ENCODE measurements at places on chromosomes 7 and 10.

GRCh38 chr7:24284699-24285506, 913 bp downstream of the NPY start:
- DNase-seq: no peak

DNA sequence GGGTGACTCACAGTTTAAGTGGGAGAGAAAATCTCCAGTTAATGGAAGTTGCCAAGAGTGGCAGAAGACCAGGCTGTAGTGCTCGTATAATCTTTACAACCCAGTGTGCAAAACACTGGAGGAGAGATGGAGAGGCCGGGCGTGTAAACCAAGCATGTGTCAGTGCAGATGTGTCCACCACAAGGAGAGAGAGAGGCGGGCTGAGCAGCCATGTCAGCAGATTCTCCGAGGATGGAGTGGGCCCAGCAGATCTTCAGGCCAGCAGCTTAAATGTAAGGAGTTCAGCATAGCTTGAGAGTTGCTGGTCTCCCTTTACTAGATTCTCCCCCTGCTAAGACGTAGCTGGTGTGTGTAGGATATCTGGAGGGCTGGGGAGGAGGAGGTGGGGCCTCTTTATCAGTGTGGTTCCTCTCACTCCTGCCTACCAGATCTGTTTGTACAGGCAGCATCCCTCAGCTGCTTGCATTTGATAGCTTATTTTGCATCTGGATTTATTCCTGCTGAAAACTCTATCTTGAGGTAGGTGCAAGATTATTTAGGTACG, 13.7 kb downstream of the BPGM start:
- no peak for DNase-seq

DNA sequence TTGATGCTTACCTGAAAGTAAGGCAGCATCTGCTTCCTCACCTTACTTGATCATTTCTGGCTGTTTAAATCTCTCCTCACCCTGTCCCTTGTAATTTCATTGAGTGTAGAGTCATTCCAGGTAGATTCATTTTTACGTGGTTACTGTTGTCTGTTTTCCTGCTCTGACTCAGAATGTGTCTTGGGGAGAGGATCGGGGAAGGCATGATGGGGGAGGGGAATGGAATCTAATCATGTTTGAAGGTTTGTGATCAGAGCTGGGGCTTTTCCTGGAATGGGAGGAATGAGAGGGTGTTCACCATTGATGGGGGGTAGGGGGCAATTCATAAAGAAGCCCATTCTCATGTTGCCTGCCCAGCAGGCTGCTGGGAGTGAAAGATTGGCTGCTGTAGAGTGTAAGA, 18.7 kb downstream of the SEC24C start:
- no peak for DNase-seq

- no peak for DNase-seq
Observed at GRCh38 chr7:49346195-49346899, 422.0 kb downstream of the CDC14C start.

DNA sequence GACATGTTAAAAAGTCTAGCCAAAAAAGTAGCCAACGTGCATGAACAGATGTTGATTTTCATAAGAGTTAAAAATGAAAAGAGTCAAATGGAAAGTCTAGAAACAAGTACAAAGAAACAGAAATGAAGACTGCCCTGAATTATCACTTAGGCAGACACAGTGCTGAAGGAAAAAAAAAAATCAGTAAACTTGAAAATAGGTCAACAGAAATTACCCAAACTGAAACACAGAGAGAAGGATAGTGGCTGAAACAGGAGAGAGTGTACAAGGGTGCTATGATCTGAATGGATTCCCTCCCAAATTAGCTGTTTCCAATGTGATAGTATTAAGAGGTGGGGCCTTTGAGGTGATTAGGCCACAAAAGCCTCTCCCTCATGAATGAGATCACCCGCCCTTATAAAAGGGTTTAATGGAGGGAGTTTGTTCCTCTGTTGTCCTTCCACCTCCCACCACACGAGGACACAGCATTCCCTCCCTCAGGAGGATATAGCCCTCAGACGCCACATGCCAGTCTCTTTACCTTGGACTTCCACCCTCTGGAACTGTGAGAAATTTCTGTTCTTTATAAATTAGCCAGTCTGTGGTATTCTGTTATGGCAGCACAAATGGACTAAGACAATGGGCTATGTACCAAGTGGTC, 249.7 kb downstream of the AHR start:
- DNase-seq: no peak

DNA sequence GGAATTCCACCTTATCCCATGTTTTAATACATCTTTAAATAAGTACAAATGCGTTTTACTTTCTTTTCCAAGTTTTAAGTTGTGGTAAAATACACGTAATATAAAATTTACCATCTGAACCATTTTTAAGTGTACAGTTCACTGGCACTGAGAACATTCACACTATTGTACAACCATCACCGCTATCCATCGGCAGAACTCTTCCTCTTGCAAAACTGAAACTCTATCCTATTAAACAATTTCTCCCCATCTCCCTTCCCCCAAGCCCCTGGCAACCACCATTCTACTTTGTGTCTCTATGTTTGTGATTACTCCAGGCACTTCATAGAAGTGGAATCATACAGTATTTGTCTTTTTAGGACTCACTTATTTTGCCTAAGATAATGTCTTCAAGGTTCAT, 33.8 kb downstream of the HIP1 start:
- no peak for DNase-seq

GRCh38 chr7:156155988-156156733, 343.9 kb upstream of the SHH start:
- DNase-seq: no peak

DNA sequence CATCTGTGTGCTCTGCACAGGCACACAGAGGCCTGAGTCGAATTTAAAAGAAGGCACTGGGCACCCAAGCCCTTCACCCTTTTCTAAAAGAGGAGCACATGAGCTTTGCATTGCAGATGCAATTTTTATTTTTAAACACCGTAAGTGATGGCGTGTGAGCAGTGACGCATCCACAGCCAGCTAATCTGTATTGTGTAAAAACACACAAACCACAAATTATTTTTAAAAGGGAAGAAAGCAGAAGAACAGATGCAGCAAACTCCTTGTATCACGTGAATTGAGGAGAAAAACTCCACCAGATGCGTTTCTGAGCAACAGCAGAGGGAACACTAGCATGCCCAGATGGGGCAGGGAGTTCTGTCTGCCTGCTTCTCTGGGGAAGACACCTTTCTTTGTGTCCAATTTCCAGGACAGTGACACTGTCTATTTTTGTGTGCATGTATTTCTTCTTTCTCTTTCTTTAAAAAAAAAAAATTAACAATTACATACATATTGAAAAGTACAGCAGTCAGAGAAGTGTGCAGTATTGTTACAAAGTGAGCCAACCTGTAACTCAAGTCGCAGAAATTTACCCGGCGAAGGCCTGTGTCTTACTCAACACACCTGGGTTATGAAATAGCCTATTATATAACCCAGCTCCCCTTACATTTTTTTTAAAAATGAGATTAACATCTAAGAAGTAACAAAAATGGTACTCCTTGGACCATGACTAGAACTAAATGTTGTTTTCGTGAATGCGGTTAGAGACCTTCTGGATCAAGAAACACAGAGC, 39.2 kb downstream of the EEPD1 start:
- no peak for DNase-seq

DNA sequence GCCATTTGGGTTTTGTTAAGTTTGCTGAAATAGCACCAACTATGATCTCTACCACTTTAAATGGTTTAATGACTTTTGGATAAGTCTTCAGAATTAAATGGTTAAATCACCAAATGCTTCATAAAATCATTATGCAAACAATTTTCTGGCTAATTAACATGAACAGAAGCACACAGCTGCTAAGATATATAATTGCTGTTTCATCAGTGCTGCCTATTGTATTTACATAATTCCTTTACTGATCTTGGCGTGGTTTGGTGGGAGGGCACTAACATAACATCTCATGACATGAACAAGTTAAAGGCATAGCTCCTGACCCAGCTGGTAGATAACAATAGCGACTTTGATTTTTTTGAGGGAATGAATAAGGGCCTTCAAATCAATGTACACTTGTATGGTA, 94.1 kb downstream of the FZD1 start:
- DNase-seq: no peak

DNA sequence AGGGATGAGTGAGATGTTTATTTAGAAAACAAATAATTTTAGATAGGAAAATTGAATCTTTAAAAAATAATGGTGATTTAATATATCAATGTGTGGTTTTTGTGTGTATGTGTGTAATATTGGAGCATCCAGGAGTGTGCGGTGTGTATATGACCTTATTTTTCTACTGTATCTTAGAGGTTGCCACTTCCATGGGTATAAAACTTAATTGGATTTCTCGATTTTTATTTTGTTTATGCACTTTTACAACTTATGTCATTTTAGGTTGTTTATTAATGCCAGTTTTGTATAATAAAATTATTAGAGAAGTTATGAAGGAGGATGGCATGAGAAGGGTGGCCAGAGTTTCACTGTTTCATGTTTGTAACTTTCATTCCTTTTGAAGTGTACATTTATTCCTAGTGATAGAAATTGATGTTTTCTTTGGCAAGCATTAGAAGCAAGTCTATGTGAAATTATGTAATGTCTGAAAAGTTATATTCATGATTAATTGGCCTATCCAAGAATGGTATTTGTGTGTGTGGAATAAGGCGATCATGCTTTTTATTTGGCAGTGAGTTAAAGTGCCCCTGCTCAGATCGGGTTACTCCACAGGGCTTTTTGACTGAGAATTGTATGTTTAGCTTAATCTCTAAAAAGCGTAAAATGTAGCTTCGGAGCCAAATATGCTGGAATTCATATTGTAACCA, 110.3 kb downstream of the KAT6B start:
- DNase-seq: no peak

DNA sequence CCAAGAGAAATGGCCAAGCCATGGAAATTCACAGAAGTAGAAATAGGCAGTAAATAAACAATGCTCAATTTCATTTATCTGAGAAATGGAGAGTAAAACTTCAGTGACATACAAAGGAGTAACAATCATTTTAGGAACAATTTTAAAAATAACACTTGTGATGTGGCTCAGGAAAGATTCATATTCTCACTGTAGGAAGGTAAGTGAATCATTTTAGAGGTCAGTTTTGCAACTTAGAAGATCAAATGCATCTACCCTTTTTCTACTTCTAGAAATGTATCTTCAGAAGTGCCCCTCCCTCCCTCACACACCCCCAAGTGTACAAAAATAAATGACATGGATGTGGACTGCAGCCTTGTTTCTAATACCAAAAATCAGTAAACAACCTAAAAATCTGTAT, 78.3 kb downstream of the ALOX5 start:
- no peak for DNase-seq

DNA sequence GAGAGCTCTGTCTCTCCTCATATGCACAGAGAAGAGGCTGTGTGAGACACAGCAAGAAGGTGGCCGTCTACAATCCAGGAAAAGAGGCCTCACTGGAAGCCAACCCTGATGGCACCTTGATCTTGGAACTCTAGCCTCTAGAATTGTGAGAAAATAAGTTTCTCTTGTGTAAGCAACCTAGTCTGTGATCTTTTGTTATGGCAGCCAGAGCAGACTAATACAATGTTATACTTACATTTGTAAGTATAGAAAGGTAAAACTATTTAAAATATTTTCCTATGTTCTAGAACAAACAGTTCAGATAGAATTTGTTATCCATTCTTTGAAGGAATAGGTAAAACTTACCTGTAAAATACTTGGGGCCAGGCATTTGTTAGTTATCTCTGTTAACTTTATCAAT, 53.3 kb downstream of the LRMDA start:
- DNase-seq: no peak

DNA sequence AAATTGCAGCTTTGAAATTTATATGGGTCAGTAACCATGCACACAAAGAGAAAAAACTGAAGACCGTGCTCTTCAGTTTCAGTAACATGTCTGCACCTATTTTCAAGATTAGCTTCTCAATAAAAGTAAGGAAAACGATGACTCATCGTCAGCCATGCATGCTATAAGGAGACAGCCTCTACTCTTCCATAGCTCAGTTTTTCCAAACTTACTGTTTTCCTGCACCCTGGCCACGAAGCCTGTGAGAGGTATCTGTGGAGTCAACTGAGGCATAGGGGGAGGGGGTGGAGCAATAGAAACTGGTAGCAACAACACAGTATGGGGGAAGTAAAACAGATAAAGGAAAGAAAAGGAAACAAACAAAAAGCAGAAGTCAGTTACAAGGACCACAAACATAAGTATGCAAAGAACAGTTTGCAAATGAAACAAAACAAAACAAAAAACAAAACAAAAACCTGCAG, 58.0 kb downstream of the PDSS1 start:
- no peak for DNase-seq

- DNase-seq: no peak
Observed at GRCh38 chr10:77458986-77459590, 178.5 kb downstream of the KCNMA1 start.

- no peak for DNase-seq
Observed at GRCh38 chr10:5600908-5601307, 65.5 kb downstream of the ASB13 start.

DNA sequence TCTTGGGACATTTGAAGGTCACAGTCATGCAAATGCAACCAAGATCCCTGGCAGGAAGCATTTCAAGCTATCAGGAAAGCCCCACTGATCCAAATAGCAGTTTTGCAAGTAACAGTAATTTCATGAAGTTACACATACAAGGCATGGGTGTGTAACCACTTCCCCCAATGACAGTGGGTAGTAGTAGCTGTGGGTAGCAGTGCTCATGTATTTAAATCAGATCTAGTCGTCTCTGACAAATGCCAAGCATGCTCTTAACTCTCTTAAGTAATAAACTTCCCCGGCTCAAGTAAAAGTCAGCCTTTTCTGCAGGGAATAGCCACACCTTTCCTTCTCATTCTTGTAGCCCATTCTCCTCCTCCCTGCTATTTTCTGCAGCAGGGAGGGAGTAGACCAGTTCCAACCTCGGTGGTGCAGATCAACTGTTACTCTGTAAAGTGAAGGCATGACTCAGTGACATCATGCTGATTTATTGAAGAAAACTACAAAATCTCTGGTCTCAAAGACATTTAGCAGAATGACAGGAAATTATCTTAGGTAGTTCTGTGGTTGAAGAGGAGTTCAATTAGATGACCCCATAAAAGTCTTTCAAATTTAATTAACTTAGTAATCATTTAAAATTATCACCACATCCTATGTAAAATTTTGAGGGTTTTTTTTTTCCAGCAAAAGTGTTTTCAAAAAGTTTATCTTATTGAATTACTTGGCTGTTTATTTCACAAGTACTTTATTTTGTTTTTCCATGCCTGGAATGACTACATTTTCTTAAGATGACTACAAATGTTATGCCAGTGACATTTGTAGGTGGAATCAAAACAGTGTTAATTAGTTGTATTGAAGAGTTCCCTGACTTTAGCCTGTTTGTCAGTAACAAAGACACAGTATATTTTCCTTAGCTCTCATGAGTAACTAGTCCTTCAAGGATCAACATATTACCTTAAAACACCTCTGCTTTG, 568.3 kb downstream of the INHBA start:
- no peak for DNase-seq
